ENCODE measurements at places on chromosomes 5 and 9.

DNA sequence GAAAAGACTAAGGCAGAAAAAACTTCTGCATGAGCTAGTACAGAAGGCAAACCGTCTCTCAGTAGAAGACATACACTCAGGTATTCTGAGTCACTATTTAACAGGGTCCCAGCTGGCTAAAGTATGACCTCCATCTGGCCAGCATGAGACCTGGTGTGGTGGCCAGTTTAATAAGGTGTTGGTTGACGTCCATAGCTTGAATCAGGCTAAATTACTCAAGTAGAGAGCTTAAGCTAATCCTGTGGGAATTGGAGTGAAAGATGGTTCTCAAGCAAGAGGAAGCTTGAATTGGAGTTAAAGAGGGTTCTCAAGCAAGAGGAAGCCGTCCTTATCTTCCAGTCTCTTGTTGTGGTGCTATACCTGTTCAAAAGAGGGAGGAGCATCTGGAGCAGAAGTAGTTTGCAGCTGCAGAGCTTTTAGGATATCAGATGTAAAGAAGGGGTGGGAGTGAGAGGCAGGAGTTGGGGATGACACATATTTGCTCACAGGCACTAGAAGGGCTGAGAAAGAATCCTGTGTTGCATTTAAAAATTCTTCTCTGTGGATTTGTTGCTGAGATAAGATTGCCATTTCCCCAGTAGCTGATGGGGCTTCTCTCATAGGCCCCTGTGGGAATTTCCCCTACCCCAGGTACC is 136.1 kb upstream of the RUSC2 start:
- no peak for DNase-seq

DNA sequence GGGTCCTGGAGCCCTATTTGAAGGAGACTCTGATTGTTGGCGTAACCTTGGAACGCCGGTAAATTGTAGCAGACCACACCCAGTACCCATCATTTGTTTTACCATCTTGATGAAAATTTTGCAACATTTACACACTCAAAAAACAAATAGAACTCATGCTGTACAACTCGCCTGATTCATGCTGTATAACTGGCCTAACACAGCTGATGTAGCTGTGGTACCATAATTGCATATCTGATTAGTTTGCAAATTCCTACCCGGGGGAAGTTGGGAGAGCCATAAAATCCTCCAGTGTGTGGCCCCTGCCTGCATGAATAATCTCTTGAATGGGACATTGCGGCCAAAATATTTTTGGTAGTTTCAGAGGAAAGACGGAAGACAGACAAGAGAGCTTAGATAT is 9.7 kb downstream of the NIPAL4 start:
- DNase-seq, result no peak

- no peak for DNase-seq
Measured at GRCh38 chr9:81211741-81212140, 477.6 kb downstream of the TLE1 start.

DNA sequence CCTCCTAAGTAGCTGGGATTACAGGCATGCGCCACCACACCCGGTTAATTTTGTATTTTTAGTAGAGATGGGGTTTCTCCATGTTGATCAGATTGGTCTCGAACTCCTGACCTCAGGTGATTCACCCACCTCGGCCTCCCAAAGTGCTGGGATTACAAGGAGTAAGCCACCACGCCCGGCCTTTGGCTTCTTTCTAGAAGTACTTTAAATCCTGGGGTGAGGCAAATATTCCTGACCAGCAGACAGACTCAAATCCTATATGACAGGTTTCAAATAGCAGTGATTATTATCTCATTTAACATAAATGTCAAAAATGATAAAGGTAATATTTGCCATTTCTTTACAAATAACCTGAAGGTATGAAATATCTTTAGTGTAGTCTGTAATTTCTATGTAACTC is 35.6 kb downstream of the ABHD17B start:
- no peak for DNase-seq

DNA sequence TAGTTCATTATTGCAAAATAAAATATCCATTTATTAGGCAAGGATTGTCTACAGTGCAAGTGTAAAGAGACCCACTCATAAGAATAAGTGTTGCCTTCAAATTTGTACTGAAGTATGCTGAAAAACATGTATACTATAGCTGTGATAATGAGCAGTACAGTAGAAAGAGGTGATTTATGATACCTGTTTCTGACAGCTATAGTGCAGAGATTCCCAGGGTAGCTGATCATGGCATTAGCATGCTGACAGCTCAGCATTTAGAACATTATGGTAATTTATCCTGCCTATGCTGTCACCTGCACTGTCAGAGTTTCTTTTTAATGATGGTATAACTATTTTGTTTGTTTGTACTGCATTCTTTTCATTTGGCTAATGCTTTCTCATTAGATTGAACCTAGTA is 177.6 kb upstream of the TLX3 start:
- DNase-seq, result no peak
